ENCODE measurements at places on chromosomes 3 and 15. TPM values are rescaled to one million over a fixed set of nuclear protein-coding genes. Genes with fewer than 3 reads are reported as not detected.

Gene SLC51B
- not detected for total RNA-seq

Gene SPESP1
- not detected for total RNA-seq

GRCh38 chr3:61978460-61979419 lies 394.6 kb downstream of the FEZF2 start:
- no peak for DNase-seq

GRCh38 chr15:93035092-93035915 lies 53.7 kb downstream of the RGMA start:
- no peak for DNase-seq

GRCh38 chr3:65889707-65890099 lies 149.0 kb downstream of the MAGI1 start:
- DNase-seq, result no peak

GRCh38 chr15:98937413-98938104 lies 70.0 kb downstream of the PGPEP1L start:
- no peak for DNase-seq

DNA sequence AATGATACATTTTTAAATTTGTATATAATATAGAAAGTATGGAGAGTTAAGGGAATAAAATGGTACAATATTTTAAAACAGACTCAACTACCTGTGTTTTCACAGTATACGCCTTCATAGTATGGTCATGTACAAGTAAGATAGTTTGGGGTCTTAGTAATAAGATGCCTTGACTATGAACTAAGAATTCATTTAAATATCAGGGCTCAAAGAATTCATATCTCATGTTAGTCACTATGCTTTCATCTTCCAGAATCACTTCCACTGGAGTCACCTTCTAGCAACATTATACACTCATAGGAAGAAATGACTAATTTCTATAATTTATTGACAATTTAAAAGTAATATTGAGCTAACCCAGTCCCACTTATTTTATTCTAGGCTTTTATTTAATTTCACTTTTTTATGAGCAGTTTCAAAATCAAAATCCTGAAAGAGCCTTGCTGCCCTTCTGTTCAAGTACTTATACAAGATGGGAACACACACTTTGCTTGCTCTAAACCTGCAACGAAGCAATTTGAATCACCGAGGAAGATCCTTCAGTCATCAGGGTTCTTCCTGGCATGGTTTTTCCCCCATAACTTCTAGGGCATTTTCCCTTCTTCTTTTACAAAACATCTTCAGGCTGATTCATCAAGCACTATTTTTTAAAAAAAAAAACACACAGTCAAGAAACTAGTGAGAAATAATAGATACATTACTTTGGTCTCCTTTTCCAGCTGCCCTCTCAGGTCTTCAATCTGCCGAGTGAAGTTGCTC lies 94.1 kb downstream of the MYH15 start:
- no peak for DNase-seq

- DNase-seq, result no peak
Observed at GRCh38 chr3:97940034-97940433, 32.2 kb downstream of the RIOX2 start.

GRCh38 chr3:188817103-188817934 lies 354.5 kb upstream of the TPRG1 start:
- no peak for DNase-seq

GRCh38 chr3:128805772-128806171 lies 73.6 kb upstream of the ACAD9 start:
- DNase-seq, result peak; percentile 63

DNA sequence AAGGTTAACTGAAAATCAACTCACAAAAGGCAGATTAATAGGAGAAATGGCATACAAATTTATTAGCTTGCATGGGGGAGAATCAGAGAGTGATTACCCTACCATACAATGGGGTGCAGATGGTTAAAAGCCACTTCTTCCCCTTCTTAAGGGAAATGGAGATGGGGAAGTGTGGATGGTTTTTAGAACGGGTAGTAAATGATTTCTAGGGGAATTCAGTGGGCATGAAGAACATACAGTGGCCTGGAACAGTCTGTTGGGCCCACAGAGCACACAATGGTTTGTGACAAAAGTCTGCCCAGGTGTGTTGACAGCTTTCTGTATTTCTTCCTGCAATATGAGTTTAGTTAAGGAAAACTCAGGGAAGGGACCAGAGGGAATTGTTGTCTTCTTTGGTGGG lies 61.0 kb downstream of the C3orf80 start:
- DNase-seq, result no peak

GRCh38 chr3:62007036-62007435 lies 366.3 kb downstream of the FEZF2 start:
- DNase-seq, result no peak

DNA sequence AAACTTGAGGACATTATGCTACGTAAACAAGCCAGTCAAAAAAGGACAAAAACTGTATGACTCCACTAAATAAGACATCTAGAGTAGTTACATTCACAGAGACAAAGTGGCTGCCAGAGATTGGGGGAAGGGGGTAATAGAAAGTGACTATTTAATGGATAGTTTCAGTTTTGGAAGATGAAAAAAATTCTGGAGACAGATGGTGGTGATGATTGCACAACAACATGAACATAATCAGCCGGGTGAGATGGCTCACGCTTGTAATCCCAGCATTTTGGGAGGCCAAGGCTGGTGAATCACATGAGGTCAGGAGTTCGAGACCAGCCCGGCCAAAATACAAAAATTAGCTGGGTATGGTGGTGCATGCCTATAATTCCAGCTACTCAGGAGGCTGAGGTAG lies 40.6 kb downstream of the DPP8 start:
- peak; percentile 14 for DNase-seq

DNA sequence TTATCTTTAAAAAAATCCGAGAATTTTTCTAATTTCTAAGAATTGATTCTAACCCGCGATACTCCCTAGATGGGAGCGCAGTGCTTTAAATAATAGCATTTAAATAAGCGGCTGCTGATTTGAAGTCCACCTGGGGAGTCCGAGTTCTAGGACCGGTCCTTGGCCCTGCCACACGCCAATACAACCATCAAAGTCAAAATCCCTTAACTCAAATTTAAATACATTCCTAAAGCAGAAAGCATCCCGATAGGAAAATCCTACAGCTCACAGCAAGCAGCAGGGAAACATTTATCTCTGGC lies 508 bp upstream of the ECT2 start:
- DNase-seq, result no peak

All from Daoy (cell line).